ELF-1 (cell line): ENCODE measurements at places on chromosomes 7 and 10.

DNA sequence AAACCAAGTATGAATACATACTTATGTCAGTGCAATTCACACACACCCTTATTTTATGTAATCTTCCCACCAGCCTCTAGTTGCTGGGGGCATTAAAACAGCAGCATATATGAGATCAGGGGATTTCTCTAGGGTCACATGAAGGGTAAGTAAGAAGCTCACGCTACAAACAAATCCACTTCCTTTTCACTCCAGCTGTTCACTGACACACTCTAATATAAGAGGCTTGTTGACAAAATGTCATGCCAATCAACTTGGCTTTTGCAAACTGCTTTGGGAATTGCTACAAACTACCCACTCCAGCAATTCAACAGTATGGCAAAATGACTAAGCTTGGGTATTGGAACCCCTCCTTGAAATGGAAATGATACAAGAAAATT is 10.3 kb downstream of the FAM3C start:
- DNase-seq, result no peak

GRCh38 chr7:51123322-51124019 is 193.1 kb downstream of the COBL start:
- no peak for DNase-seq

DNA sequence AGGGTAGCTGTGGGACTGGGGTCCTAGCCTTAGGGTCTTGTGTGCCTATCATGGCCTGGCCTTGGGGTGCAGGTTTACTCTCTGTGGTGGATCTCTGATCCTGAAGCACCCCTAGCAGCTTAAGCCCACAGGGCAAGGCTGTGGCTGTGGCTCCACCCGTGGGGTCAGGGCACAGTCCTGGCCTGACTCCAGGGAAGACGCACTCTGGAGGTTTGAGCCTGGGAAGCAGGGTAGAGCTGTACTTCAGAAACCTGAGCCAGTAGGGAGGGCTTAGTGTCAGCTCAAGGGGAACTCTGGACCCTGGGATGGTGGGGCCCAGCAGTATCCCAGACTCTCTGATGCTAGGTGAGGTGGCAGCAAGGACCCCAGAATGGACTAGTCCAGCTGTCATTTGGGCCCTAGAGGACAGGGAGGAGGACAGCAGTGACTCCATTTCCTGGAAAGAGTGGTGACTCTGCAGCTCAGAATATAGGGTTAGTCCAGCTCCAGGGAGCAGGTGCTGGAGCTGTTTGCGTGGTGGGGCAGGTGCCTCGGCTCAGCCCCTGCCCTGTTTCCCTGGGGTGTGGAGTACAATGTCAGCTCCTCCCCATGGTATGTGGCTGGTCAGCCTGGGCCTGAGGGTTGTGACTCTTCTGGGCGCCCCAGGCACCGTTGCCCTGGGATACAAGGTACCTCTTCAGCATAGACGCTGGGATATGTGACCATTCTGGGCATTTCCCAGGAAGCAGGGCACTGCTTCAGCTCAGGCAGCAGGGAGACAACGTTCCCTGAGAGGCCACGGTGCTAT is 15.8 kb downstream of the GTPBP4 start:
- DNase-seq, result no peak

- no peak for DNase-seq
Measured at GRCh38 chr10:22030421-22030820, 26.9 kb upstream of the DNAJC1 start.

GRCh38 chr7:66100408-66101050 is 14.1 kb upstream of the CRCP start:
- DNase-seq, result no peak
